ENCODE measurements at places on chromosomes 6 and 20.

GRCh38 chr6:90362318-90362717, 65.7 kb upstream of the BACH2 start:
- no peak for DNase-seq

GRCh38 chr20:22452442-22453011, 131.8 kb downstream of the FOXA2 start:
- DNase-seq: no peak

DNA sequence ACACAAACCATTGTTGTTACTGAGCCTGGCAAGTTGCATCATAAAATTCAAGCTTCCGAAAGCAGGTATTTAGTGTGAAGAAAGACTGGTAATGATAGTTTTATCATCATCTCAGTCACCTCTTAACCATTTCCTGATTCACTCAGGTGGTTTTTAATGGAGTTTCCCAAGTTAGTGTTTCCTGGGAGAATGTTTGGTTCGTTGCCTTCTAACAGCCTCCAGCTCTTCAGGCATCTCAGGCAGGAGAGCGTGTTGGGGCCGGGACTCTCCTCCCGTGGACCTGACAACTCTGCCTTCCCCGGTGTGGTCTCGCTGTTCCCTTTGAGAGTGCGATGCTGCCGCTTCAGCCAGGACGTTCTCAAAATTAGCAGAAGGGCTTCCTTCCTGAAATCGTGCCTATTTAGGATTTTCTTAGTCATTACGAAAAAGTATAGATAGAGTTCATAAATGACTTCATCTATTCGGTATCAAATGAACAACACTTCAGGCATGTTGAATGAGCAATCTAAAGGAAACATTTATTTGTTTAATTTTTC, 105.0 kb upstream of the QKI start:
- DNase-seq: no peak

GRCh38 chr20:35092524-35093266, at the start of gene TRPC4AP:
TSS of gene TRPC4AP (minus strand) at chr20:35092807. CDS start at chr20:35092781, 26 bp downstream.
- peak; percentile 92 for DNase-seq

All from H1 (cell line).